Endothelial cell (in vitro differentiated cells): ENCODE measurements at places on chromosomes 3 and 15.

DNA sequence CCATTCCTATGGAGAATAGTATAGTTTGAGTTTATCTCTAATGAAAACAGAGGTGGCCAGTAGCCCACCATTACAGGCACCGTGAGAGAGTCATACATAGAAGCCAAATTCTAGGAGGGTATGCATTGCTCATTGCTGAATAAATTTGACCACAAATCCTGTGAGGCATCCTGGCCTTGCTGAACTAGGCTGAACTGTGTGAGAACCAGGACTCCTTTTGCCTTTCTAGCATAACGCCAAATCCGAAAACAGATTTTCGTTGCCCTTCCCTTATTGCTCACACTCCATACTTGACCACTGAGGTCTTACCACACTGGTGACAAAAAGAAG lies 50.4 kb downstream of the SLC2A2 start:
- no peak for DNase-seq

- no peak for DNase-seq
Observed at GRCh38 chr15:96657096-96657495, 326.6 kb downstream of the NR2F2 start.

GRCh38 chr3:194204042-194204987 lies 68.4 kb downstream of the HES1 start:
- peak; percentile 24 for DNase-seq

GRCh38 chr15:33860754-33861153 lies 107.5 kb upstream of the CHRM5 start:
- DNase-seq: no peak

DNA sequence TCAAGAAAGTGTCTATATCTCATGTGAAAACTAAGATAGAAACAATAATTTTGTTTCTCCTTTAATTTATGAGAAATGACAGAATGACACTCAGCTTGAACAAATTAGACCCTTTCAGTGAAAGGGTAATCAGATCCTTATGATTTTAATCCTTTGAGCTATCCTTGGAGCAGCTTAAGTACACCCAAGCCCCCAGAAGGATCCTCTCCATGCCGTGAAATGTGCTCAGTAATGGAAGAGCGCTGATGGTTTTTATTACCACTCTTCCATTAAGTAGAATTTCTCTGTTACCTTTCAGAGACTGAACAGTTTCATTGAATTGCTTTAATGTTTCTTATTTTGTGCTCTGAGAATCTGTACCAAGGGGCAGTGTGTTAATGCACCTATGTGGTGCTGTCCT lies 54.3 kb downstream of the HMG20A start:
- DNase-seq: no peak

DNA sequence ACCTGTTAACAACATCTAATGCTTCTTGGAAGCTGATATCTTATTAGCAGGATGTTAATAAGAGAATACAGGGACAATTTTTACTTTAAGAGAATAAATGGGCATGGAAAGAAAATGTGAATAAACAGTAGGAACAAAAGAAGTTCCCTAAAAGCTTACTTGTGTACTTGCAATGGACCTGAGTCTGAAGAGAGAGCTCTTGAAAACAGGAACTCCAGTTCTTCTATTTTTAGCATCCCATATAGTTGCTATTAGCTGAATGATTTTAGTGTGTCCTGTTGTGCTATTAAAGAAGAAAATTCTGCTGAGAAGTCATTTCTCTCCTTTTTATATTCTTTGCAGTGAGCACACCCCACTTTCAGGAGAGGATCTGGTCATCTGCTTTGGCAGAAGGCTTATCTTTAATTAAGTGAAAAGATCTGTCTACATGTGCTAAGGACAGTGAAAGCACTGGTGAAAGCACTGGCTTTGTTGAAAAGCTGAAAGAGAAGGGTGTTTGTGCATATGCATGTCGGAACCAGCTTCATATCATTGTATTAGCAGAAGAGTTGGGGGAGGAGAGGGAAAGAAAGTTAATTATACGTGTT lies 1.4 kb upstream of the ST3GAL6 start:
- DNase-seq: no peak

DNA sequence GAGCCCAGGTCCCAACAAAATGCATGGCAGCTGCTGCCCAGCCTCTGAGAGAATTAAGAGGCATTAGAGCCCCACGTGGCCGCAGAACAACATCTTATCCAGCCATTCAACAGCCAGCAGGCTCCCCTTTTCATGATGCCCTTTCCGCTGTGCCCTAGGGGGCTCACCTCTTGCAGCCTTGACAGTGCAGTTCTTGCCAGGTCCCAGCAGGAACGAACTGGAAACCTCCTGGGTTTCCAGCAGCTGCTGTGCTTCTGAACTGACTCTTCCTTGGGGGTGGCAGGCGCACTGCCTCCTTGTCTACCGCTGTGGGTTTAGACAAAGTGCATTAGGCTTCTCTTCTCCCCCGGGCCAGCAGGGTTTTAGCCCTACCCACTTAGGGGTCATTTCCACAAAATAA lies 85.2 kb downstream of the FAM174B start:
- DNase-seq: no peak

GRCh38 chr3:25683882-25684281 lies 19.2 kb upstream of the TOP2B start:
- no peak for DNase-seq

GRCh38 chr3:151877269-151877668 lies 3.8 kb downstream of the SUCNR1 start:
- no peak for DNase-seq

DNA sequence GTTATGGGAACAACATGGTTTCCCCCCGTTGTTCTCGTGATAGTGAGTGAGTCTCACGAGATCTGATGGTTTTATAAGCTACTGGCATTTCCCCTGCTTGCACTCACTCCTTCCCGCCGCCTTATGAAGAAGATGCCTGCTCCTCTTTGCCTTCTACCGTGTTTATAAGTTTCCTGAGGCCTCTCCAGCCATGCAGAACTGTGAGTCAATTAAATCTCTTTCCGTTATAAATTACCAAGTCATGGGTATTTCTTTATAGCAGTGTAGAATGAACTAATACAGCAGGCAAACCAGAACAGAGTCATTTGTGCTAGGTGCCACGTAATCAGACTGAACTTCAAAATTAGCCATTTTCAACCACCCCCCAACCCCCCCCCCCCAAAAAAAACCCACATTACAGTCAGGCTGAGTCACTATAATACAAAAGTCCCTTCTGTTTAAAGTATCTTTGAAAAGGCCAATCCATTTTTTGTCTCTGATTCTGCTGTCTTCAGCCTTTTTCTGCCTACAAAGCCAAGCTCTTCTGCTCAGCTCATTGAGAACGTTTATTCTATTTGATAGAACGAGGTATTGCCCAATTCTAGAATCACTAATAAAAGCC lies 4.1 kb downstream of the OR4F6 start:
- DNase-seq: no peak

DNA sequence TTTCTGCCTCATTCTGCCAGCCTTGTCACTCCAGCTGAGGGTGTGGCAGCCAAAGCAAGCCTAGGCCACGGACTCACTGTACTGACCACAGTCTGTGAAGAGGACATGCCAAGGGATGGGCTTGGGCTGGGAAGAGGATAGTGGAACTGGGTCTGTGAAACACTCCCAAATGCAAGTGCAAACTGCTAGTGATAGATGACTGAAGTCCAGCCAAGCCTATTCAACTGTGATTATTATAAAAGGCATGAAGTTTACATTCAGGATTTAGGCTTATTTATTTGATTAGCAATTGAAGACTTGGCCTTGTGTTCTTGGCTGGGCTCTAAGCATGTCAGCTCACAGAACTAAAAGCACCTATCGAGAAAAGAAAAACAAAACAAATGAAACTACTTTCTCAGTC lies 84.9 kb upstream of the UBE2E1 start:
- DNase-seq: no peak

GRCh38 chr15:78921517-78921916 lies 23.3 kb downstream of the CTSH start:
- no peak for DNase-seq

- no peak for DNase-seq
Observed at GRCh38 chr3:161423911-161424522, 52.7 kb upstream of the SPTSSB start.

- DNase-seq: no peak
Observed at GRCh38 chr3:4534906-4535305, 41.8 kb downstream of the ITPR1 start.

- DNase-seq: no peak
Observed at GRCh38 chr3:99529265-99529664, 109.1 kb upstream of the COL8A1 start.

DNA sequence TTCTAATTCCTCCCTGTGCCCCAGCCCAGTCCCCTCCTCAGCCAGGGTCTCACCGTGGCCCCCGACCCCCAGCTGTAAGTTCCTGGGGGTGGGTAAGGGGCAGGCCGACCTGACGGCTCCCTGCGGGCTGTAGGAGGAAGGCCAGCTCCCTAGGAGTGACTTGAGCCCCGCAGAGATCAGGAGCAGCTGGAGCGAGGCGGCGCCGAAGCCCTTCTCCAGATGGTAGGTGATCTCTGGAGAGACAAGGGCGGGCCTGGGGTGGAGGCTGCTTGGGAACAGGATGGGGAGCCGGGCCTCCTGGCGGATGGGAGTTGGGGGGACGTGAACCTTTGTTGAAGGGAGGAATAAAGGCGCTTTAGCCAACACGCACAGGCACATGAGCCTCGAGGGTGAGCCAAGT lies 4.2 kb downstream of the SLC28A1 start:
- DNase-seq: no peak

GRCh38 chr15:25240461-25241021 lies 198.3 kb downstream of the UBE3A start:
- no peak for DNase-seq

DNA sequence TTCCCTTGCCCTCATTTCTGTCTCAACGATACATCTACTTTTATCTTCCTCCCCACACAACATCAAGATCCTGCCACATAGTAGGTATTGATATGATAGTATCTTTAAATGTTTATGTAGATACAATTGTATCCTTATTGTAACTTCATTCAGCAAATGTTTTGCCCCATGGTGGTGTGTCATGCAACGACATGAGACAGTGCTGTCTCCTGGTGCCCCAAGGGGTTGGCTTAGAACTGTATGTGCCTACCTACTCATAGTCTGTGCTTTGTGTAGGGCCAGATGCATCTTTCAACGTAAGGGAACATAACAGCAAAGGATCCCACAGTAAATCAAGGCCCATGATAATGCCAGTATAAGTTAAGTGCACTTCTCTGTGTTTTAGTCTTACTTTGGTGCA lies 2.8 kb upstream of the CD47 start:
- DNase-seq: no peak

DNA sequence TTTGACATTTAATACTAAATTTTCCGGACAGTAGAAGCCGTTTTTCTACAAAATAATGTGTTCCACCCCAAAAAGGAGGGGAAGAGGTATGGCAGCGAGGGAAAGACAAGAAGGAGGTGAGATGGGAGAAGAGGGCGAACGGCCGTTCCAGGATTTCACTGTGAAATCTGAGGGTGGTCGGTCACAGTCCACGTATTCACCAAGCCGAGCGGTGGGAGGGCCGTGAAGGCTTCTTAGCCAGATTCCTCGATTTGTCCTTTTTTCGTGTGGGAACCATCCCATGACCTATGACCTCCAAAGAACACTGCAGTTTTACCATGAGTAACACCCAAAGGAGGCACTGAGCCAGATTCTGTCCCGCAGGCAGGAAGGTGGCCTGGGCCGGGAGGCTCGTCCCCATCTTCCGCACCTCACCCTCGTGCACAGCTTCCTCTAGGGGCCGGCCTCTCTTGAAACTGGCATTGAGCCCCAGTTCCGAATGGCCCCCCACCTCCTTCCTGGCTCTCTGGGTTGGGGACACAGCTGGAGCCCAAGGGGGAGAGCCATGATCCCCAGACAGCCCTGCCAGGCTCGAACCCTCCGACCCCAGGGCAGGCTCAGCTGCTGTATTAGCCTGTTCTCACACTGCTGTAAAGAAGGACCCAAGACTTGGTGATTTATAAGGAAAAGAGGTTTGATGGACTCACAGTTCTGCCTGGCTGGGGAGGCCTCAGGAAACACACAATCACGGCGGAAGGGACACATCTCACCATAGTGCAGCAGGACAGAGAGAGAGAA lies 23.7 kb downstream of the XXYLT1 start:
- no peak for DNase-seq

- no peak for DNase-seq
Observed at GRCh38 chr3:149634573-149634972, 23.3 kb downstream of the WWTR1 start.

DNA sequence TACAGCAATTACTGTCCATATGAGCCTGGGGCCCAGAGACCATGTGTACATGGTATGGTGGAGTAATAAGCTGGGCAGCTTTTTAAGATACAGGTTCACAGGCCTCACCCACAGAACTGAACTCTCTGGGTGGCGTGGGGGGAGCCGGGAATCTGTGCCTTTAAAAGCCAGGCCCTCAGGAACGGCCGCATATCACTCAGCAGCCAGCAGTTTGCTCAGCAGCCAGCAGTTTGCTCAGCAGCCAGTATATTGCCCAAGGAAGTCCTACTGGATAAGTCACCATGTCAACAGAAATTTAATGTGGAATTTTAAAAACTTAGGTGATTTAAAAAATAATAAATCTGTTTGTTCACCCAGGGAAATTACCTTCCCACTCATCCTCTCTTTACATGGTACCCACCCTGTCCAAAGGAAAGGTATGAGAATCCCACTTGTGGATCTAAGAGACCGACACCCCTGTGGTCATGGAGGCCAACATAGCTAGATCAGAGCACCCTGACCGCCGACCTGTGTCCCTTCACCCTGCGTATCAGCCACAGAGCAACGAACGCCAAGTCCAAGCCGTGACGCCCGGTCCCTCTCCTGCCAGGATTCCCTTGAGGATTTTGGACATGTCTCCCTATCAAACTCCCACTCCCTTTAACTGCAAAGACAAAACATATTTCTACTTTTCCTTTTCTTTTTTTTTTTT lies 95.7 kb upstream of the CHRM5 start:
- no peak for DNase-seq

- DNase-seq: no peak
Observed at GRCh38 chr15:88654430-88655102, 15.8 kb downstream of the ISG20 start.

DNA sequence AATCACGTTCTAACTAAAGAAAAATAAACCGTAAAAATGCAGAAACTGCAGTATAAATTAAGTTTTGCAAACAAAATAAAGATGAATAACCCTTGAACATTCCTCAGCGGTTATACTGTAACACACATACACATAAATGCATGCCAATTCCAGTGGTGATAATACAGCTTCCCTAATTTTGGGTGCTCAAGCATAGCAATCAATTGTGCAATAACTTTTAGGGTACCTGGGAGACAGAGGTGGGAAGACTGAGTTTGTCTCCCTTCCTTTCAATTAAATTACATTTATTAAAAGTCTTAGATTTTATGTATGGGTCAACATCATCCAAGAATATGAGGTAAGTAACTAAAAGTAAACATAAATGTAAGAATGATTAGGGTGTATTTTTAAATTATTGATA lies 71.8 kb downstream of the SETD2 start:
- DNase-seq: no peak

DNA sequence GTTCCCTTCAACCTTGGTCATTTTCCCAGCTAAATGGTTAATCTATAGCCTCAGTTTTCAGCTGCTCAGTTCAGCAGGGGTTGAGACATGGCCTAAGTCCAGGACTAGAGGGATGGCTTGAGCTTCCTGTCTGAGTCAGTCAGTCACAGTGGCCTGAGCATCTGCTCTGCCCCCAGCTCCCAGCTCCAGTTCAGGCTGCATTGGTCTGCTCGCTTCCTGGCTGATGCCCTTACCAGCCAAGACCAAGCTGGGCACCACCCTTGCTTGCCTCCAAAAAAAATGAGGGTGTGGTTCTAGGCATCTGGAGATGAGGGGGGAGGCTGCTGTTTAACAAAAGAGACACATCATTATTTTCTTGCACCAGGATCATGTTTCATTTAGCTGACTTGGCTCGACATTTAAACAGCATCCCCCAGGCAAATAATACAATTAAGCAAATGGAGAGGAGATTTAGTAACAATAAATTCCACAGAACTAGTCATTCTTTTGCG lies 70.7 kb downstream of the WNT5A start:
- DNase-seq: no peak

- DNase-seq: no peak
Observed at GRCh38 chr3:184479426-184480126, 82.0 kb upstream of the EPHB3 start.
